ENCODE measurements at places on chromosomes 7 and 10.

DNA sequence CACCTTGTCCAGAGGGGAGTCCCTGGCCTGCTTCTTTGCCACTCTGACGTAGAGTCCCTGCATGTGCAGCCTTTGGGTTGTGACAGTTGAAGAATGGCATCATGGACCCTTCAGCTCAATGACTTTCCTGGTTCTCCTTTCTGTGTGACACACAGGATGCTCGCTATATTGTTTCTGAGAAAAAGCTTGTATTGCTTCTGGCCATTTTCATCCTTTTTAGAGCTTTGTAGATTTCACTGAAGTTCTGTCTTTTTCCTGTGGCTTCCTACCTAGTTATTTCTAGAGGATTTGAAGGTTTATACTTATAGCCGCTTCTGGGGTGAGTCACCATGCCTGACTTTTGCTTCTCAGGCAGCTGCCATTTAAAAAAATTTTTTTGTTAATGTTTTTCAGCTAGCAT is 27.0 kb downstream of the SND1 start:
- no peak for DNase-seq

GRCh38 chr10:79071396-79071923 is 2.7 kb downstream of the ZMIZ1 start:
- DNase-seq = no peak

DNA sequence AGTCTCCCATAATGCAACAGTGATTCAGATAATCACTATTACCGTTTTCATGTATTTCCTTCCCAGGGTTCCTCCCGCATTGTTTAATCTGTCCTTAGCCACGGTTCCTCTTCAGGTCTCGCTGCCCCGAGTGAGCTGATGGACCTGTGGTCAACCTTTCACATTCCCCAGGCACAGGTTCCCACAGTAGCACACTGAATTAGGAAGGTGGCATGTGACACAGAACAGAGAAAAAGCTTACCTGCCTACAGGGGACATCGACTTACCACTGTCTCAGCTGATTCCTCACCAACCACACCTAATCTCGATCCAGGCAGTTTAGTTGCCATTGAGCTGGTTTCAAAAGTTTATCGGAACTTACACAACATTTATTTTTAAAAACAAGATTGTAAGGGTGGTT is 72.2 kb downstream of the MTURN start:
- no peak for DNase-seq

GRCh38 chr7:147497246-147497645 is 1093.3 kb upstream of the C7orf33 start:
- DNase-seq = no peak

DNA sequence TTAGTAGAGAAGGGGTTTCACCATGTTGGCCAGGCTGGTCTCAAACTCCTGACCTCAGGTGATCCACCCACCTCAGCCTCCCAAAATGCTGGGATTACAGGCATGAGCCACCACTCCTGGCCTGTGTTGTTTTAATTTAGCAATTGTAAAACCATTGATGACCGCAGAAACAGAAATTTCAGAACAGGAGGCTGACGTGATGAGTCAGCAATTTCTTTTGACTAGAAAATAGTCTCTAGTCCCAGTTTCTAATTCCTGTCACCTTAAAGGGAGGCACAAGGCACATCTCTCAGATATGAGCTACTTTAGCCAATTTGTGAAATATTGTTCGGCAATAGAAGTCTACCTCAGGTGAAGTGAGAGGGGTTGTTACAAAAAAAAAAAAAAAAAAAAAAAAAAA is 440.8 kb upstream of the C7orf33 start:
- DNase-seq = no peak

GRCh38 chr7:104972500-104972899 is 41.5 kb upstream of the KMT2E start:
- no peak for DNase-seq

DNA sequence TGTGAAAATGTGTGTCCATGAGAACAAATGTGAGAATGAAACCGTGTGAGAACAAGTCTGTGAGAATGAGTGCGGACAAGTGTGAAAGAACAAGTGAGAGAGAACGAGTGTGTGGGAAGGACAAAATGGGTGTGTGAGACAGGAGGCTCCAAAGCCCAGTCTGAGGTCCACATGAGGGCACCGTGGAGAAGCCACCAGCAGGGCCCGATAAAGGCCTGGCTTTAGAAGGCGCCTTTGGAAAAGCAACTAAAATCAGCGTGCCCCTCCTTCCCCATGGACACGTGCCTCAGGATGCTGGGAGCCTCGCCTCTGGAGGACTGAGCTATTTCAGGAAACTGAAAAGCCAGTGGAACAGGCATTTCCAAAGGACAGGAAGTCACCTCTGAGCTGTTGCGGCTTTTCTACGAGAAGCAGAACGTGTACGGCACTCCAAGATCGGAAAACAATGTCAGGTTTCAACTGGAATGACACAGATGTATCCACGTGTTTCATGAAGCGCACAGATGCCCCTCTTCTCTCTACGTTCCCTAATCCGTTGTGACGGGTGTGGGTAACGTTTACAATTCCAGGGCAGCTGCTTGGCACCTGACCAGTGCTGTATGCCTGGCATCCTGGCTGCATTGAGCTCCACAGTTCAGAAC is 46.4 kb downstream of the ESYT2 start:
- DNase-seq = no peak

GRCh38 chr10:21396889-21397288 is 128.6 kb downstream of the SKIDA1 start:
- no peak for DNase-seq

DNA sequence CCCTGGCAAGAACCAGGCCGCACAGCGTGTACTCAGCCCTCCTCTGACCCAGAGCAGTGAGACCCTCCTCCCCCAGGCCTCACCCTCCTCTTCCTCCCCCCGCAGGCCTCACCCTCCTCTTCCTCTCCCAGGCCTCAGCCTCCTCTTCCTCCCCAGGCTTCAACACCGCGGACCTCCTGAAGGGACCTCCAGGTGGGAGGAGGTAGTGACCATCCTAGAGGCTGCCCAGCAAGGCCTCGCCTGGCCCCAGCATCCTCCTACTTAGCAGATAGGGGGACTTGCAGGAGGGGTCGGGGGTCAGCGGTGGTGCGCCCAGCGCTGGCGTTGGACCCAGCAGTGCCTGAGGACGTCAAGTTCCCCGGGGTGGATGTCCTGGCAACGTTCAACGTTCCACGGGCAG is 270.8 kb downstream of the ELFN1 start:
- no peak for DNase-seq

DNA sequence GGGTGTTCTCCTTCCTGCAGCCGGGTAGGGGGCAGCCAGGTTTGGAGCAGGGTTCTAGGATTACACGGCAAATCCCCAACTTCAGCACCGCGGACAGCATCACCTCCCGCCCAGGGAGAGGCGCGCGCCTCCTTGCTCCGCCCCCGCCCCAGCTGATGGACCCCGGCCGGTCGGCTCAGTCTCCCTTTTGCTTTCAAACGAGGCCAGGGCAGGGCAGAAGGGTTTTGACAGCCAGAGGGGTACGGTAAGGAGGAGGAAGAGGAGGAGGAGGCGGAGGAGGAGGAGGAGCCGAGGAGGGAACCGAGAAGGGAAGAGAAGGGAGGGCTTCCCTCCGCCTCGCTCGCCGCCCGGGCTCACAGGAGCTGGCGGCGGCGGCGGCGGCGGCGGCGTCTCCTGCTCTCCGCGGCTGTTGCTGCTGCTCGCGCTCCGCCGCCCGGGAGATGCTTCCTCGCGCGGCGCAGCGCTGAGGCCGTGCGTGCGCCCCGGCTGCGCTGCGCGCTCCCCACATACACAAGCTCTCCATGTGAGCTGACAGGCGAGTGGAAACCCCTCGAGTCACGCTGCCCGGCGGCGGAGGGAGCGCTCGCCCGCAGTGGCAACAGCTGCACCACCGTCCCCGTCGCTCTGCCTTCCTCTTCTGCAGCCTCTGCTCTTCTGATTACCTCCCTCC is 615 bp upstream of the CNTNAP2 start:
- peak; percentile 16 for DNase-seq

- no peak for DNase-seq
Measured at GRCh38 chr7:4244041-4244440, 438.1 kb upstream of the FOXK1 start.

- DNase-seq = no peak
Measured at GRCh38 chr7:155230169-155230593, 67.5 kb upstream of the INSIG1 start.

- DNase-seq = no peak
Measured at GRCh38 chr7:23618241-23618640, 21.1 kb downstream of the CCDC126 start.

DNA sequence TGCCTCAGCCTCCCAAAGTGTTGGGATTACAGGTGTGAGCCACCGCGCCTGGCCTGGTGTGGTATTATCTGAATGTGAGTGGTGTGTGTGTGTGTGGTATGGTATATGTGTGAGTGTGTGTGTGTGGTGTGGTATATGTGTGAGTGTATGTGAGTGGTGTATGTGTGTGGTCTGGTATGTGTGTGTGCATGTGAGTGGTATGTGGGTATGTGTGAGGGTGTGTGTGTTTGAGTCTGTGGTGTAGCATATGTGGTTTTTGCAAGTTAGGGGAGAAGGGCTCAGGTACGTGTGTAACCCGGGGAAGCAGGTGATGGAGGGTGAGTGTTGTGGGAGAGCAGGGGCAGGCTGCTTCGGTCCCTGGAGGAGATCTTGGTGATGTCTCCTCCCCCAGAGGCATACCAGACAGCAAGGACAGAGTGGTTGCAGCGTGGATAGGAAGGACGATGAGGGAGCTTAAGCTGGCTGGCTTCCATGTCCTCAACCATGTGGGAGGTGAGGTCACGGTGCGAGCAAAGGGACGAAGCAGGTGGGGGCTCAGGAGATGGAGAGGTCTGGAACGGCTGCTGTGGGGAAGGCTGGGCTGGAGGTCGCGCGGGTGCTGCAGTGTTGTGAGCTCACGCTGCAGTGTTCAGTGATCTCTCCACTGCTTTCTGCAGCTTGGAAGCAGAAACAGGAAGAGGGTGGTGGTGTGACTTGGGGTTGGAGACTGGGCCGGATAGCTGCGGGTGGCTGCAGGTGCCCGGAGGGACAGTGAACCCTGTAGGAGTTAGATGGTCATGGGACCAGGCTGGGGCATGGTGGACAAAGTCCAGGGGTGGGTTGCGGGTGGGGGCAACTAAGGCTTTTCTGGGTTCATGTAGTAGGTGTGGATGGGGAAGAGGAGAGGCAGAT is 5.0 kb downstream of the ZYX start:
- DNase-seq = no peak

- DNase-seq = no peak
Measured at GRCh38 chr7:47314728-47315607, 266.9 kb downstream of the TNS3 start.

DNA sequence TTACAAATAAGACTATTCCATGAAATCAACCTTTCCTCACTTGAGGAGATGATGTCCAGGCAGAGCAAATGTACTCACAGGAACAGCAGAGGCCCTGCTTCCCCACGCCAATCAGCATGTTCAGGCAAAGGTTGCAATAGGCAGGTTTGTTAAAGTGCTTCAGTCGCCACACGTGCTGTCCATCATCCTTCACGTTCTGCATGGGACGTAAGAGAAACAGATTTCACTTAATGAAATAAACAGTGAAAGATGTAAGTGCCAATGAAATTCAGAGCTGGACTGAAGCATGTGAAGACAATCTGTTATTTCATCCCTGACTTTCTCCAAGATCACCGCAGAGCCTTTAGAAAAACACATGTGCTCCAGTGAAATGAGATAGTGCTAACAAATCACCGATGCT is 217.4 kb downstream of the DGKB start:
- no peak for DNase-seq

DNA sequence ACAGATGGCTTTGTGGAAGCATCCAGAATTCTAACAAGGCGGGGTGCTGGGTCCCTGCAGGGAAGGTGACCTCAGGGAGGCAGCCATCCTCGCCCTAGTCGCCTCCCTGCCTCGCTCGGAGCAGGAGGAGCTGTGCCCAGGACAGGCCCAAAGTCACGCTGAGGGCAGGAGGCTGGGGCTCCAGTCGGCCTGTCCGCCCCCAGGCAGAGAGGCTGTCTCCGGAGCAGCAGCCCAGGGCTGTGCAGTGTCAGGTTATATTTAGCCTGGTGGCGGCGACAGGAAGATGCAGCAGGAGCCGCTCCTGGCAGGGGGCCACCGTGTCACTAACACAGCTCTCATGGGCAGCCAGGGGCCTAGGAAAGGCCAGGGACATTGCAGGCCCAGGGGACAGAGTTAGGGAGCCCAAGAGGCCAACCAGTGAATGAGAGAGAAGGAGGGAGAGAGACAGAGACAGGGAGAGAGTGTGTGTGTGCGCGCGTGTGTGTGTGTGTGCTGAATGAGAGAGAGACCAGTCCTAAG is 13.5 kb downstream of the KCNH2 start:
- DNase-seq = no peak

- no peak for DNase-seq
Measured at GRCh38 chr7:13028036-13028824, 340.8 kb downstream of the ARL4A start.

DNA sequence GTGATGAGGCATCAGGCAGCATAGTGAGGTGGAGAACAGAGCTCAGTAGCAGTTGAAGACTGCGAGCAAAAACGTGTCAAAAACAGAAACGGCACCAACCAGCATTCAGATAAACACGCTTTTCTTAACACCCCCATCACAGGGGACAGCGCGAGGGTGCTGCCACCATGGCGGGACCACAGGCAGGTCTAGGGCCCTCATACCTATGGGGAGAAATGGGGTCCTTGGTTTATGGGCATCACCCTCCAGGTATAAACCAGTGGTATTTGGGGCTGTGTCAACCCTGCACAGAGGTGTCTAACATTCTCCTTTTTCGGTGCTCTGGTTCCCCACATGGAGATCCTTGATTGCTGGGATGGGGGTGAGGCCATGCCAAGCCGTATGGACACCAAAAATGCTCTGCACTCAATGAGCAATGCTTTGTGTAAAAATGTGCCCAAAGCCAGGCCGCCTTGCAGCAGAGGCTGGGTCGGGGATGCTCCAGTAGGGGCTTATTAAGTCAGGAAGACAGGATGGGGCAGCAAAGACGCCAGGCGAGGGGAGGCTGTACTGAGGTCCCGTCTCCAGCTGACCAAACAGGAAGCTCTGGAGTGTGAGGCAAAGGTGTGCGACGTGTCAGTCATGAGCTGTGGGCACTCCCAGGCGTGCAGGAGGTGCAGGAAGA is 191.5 kb downstream of the WDR37 start:
- DNase-seq = no peak

GRCh38 chr7:14691597-14692203 is 210.9 kb downstream of the DGKB start:
- peak; percentile 1 for DNase-seq

GRCh38 chr7:67928141-67928540 is 931.5 kb downstream of the TYW1 start:
- DNase-seq = no peak

- no peak for DNase-seq
Measured at GRCh38 chr7:128099204-128099671, 68.0 kb upstream of the LRRC4 start.

DNA sequence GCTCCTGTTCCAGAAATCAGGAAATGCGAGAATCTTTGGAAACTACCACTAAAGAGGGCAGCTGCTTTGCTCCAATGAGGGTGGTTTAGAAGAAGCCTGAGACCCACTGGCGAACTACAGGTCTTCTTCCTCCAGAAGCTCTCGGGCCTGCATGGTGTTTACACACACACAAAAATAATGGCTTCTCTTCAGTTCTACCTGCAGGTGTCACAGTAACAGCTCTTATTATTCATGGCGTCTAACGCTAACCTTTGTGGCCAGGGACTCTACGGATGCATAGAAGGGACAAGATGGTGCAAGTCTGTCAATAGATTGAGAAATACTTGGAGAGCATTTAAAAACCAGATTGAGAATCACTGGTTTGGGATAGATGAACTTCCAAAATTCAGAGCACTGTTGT is 22.4 kb downstream of the GPR141 start:
- no peak for DNase-seq

Data from germinal center (tissue), 1 donor.